ENCODE measurements at places on chromosomes 1 and 21. TPM values are rescaled to one million over a fixed set of nuclear protein-coding genes. Genes with fewer than 3 reads are reported as not detected.

Gene AIRE
- total RNA-seq, result not detected

Gene OR2T34
- total RNA-seq, result not detected

Gene SDE2
- total RNA-seq, result 21.7 TPM

Gene CDK18
- 5.1 TPM for total RNA-seq

DNA sequence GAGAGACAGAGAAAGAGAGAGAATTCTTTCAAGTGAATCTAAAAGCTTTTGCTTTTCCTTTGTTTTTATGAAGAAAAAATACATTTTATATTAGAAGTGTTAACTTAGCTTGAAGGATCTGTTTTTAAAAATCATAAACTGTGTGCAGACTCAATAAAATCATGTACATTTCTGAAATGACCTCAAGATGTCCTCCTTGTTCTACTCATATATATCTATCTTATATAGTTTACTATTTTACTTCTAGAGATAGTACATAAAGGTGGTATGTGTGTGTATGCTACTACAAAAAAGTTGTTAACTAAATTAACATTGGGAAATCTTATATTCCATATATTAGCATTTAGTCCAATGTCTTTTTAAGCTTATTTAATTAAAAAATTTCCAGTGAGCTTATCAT lies 117.6 kb downstream of the PTPRC start:
- H3K27me3 ChIP-seq, result no peaks in the 10 kb centered on the region
- no peaks in the 10 kb centered on the region for H3K36me3 ChIP-seq
- H3K4me3 ChIP-seq, result no peak overlapping the region
- H3K4me1 ChIP-seq, result no peaks in the 10 kb centered on the region
- H3K27ac ChIP-seq, result no peak overlapping the region
- ATAC-seq, result no peak

DNA sequence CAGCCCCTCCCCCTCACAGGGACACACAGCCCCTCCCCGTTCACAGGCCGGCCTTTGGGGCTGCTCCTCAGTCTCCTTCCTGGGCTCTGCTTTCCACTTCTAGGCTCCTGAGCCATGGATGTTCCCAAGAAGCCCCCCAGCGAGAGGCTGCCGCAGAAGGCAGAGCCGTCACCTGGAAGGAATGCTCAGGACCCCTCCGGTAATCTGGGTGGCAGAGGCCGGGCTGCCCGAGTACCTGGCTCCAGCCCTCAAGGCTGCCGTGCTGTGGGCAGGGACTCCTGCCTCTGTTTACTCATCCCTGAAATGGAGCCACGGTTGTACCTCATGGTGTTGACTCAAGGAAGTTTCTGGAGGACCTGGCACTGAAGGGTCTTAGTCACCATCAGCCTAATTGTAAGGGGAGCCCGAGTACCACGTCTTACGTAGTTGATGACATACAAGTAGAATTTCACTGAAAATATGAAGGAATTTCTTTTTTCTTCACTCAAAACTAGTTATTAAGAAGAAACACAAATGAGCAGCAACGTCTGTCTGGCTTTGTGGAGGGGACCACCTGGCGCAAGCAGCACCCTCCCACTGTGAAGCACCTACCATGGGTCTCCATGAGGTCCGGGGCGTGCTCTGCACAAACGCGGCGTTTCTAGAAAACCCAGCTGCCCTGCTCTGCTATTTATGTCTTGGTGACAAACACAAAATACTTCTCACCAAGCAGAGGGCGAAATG lies 33.7 kb downstream of the PRDM15 start:
- H3K27ac ChIP-seq, result no peak overlapping the region
- H3K4me3 ChIP-seq, result no peak overlapping the region
- H3K4me1 ChIP-seq, result no peaks in the 10 kb centered on the region
- ATAC-seq, result no peak
- H3K36me3 ChIP-seq, result peaks cover 68% of the 10 kb centered on the region

GRCh38 chr1:53048960-53049573 lies 12.9 kb upstream of the PODN start:
- ATAC-seq, result no peak
- H3K36me3 ChIP-seq, result no peaks in the 10 kb centered on the region
- no peak overlapping the region for H3K27ac ChIP-seq

DNA sequence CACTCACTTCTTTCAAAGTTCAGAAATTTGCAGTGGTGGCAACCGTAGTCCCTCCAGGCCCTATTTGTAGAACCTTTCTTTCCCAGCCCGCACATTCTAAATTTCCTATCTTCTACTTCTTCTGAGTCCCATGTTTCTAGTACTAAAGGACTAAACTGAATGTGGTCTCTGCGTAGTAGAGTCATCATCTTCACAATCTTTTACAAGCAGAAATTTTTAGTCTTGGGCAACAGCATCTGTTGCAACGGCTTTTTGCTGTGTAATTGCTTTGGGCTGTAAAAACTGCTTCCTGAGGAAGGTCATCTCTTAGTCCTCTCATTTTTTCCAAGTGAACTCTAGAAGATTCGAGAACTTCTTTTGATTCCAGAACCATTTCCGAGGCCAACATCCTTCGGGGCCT lies 23.9 kb downstream of the VAV3 start:
- ATAC-seq, result peak; percentile 50
- H3K4me3 ChIP-seq, result no peak overlapping the region
- no peaks in the 10 kb centered on the region for H3K4me1 ChIP-seq

GRCh38 chr1:59122527-59122926 lies 174.4 kb upstream of the FGGY start:
- H3K27me3 ChIP-seq, result no peaks in the 10 kb centered on the region
- no peak overlapping the region for H3K4me3 ChIP-seq
- ATAC-seq, result no peak
- no peak overlapping the region for H3K27ac ChIP-seq
- no peaks in the 10 kb centered on the region for H3K4me1 ChIP-seq
- no peaks in the 10 kb centered on the region for H3K36me3 ChIP-seq

DNA sequence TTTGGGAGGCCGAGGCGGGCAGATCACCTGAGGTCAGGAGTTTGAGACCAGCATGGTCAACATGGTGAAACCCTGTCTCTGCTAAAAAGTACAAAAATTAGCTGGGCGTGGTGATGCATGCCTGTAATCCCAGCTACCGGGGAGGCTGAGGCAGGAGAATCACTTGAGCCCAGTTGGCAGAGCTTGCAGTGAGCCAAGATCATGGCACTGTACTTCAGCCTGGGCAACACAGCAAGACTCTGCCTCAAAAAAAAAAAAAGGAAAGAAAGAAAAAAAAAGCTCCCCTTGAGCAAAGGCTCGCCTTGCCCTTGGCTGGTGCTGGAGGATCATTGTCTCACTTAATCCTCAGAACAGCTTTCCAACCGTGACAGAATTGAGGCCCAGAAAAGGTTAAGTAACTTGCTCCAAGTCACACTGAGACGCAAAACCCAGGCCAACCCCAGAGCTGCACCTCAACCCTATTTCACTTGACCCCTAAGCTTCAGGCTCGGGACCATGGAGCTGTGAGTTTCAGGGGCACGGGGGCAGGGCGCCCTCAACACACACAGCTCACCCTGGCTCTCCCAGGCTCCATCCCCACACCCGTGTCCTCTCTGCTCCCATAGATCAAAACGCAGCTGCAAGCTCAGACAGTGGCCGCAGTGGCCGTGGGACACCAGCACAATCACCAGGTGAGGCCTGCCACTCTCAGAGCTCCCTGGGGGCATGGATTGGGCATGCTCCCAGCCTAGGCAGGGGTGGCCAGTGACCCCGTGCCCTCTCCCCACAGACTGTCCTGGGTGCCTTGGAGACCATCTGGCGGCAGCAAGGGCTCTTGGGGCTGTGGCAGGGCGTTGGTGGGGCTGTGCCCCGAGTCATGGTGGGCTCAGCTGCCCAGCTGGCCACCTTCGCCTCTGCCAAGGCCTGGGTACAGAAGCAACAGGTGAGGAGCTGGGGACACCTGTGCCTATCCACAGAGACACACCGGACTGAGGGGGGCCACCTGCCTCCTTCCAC lies 1.6 kb downstream of the SLC25A34 start:
- H3K27me3 ChIP-seq, result no peaks in the 10 kb centered on the region
- no peak for ATAC-seq
- no peak overlapping the region for H3K4me3 ChIP-seq
- peaks cover 27% of the 10 kb centered on the region for H3K36me3 ChIP-seq
- peak overlapping the region; percentile 32 for H3K27ac ChIP-seq

DNA sequence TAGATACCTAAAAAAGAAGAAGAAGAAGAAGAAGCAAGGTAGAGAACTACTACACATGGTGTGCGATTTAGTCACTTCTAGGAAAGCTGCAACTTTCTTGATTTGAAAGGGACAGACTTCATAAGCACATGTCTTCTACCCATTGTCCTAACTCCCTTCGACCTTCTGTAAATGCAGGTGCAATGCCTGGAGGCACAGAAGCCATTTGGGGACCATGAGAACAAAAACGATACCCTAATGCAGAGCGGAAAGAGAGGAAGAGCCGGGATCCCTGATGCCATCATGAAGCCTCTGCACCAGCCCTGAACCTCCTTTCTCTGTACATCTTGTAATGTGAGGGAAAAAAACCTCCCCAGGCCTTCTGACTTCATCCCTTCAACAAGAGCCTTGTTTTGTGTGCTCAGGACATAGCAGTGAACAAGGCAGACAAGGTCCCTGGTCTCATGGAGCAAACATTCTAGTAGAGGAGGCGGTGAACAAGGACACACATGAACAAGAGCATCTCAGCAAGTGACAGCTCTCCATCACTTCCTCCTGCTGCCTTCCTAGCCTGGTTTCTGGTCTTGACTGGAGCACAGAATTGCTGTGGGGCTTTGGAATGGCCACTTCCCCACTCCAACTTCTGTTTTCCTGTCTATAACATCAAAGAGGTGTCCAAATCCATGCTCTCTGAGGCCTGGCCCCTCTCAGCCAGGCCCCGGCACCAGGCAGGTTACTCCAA lies 5.5 kb upstream of the LAPTM5 start:
- H3K36me3 ChIP-seq, result no peaks in the 10 kb centered on the region
- H3K4me3 ChIP-seq, result no peak overlapping the region
- ATAC-seq, result no peak
- peaks cover 21% of the 10 kb centered on the region for H3K4me1 ChIP-seq
- no peaks in the 10 kb centered on the region for H3K27me3 ChIP-seq

- no peaks in the 10 kb centered on the region for H3K4me1 ChIP-seq
- peaks cover 27% of the 10 kb centered on the region for H3K27me3 ChIP-seq
- H3K36me3 ChIP-seq, result no peaks in the 10 kb centered on the region
- H3K4me3 ChIP-seq, result no peak overlapping the region
Measured at GRCh38 chr21:44399955-44400790, 46.8 kb downstream of the TRPM2 start.

All from gastroesophageal sphincter (tissue), 4 donors.